Bronchial epithelial cell (primary cell): ENCODE measurements at places on chromosomes 2 and 18. TPM values are rescaled to one million over a fixed set of nuclear protein-coding genes. Genes with fewer than 3 reads are reported as not detected.

Gene CCDC141
- not detected in 2 replicates for total RNA-seq

Gene HOXD4
- total RNA-seq: not detected in 2 replicates

Gene RGPD6
- 15.5 and 45.6 TPM in 2 replicates for total RNA-seq

Gene MDH1B
- 0.26 TPM in 1 of 2 replicates, not detected in the other for total RNA-seq

Gene CXCR4
- under 0.01 TPM in 1 of 2 replicates, not detected in the other for total RNA-seq

Gene TSPYL6
- not detected in 2 replicates for total RNA-seq

Gene GRHL1
- 25.5 and 85.5 TPM in 2 replicates for total RNA-seq

Gene ACADL
- total RNA-seq: 0.26 and 0.38 TPM in 2 replicates

Gene ANKRD30BL
- not detected in 2 replicates for total RNA-seq

Gene NEUROD1
- not detected in 2 replicates for total RNA-seq

Gene ALPG
- total RNA-seq: not detected in 2 replicates

Gene SLC9A4
- total RNA-seq: under 0.01 and 0.13 TPM in 2 replicates

Gene ARPC2
- 504 and 577 TPM in 2 replicates for total RNA-seq

Gene BCL11A
- 1.8 and 3.6 TPM in 2 replicates for total RNA-seq

Gene NTSR2
- total RNA-seq: not detected in 2 replicates

Gene MRO
- not detected in 2 replicates for total RNA-seq

Gene ACVR1C
- 0.26 TPM in 2 replicates for total RNA-seq

Gene RBKS
- 0.79 and 0.90 TPM in 2 replicates for total RNA-seq
